ENCODE measurements at places on chromosomes 1 and 21.

GRCh38 chr21:42698733-42699132 lies 45.3 kb downstream of the PDE9A start:
- no peak for DNase-seq

GRCh38 chr21:44593598-44594405 lies 1.5 kb upstream of the KRTAP10-6 start:
- DNase-seq = no peak

GRCh38 chr1:109984190-109984455 lies 442 bp upstream of the AHCYL1 start:
- DNase-seq = no peak

DNA sequence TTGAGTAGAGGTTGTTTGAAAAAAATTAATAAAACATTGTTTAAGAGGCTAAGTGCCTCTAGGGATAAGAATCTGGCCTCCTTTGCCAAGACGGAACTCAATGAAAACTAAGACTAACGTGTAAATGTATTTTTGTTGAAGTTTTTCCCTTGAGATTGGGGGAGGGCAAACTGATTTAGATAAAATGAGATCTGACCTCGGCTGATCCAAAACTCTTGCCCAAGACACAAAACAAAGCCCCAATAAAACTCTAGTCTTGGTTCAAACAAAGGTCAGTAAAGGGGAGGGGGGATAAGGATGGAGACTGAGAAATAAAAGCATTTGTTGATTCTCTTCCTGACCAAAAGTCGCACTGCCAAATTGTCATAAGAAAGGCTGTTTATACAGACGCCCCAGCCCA lies 134.8 kb upstream of the DPT start:
- no peak for DNase-seq

- no peak for DNase-seq
These were observed 2.8 kb upstream of the CDC73 start for GRCh38 chr1:193118803-193119730.

- no peak for DNase-seq
These were observed 537.5 kb downstream of the LTN1 start for GRCh38 chr21:28455253-28455600.

- DNase-seq = no peak
These were observed 60.8 kb upstream of the IVNS1ABP start for GRCh38 chr1:185377831-185378230.

- no peak for DNase-seq
These were observed 16.4 kb downstream of the RUNX1 start for GRCh38 chr21:35032474-35033263.

GRCh38 chr1:147757015-147757990 lies 3.1 kb downstream of the GJA5 start:
- no peak for DNase-seq

DNA sequence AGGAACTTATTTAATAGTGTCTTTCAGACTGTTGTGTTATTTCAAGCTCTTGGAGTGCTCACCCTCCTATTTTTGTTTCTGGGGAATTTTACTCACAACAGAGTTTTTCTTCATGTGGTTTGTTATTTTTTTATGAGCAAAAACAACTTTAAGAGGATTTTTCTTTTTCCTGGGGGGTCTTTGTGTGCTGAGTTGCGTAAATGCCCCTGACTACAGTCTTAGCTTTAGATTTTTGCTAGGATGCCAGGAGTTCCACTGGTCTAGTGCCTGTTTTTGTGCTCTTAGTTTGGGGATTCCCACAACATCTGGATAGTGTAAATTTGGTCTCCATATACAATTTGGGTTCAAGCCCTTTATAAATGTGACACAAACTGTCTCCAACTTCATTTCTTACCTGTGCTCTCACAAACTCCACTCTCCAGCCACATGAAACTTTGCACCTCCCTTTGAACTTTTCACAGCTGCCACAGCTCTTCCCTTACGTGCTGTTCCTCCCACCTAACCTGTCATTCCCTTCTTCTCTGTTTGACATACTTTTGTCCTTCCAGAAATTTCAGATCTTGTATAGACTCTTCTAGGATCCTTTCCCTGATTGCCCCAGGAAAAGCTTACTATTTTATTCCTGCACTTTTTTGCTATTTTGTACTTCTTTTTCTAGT lies 180.2 kb downstream of the CRB1 start:
- no peak for DNase-seq

DNA sequence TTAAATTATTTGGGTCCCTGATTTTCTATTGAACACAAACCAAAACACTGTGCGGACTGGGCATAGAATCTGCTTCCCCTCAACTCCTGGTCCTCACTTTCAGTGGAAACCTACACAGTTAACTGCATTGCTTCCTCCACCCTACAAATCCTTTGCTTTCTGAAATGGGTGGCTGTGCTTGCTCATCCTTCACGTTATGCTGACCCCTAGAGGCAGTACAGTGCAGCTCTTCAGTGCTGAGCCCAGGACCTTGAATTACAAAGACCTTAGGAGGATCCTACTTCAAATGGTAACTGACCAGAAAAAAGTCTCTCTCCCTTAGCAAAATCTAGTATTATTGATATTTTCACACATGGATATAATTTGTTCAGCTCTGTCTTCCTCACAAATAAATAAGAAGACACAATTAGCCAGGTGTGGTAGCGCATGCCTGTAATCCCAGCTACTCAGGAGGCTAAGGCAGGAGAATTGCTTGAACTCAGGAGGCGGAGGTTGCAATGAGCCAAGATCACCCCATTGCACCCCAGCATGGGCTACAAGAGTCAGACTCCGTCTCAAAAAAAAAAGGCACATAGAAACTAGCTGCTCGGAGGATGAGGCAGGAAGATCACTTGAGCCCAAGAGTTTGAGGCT lies 63.4 kb upstream of the L1TD1 start:
- DNase-seq = no peak

GRCh38 chr1:212255705-212256307 lies 29.4 kb upstream of the PPP2R5A start:
- no peak for DNase-seq

DNA sequence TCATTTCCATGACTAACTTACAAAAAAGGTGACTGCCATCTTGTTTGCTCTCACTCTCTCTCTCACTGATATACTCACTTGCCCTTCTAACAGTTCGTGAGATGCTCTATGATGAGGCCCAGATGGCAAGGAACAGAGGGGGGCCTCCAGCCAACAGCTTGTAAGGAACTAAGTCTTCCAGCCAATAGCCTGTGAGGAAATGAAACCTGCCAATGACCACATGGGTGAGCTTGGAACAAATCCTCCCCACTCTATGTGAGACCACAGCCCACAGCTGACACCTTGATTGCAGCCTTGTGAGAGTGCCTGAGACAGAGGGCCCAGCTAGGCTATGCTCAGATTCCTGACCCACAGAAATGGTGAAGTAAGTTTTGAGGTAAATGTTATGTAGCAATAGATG lies 153.7 kb downstream of the HHIPL2 start:
- no peak for DNase-seq

DNA sequence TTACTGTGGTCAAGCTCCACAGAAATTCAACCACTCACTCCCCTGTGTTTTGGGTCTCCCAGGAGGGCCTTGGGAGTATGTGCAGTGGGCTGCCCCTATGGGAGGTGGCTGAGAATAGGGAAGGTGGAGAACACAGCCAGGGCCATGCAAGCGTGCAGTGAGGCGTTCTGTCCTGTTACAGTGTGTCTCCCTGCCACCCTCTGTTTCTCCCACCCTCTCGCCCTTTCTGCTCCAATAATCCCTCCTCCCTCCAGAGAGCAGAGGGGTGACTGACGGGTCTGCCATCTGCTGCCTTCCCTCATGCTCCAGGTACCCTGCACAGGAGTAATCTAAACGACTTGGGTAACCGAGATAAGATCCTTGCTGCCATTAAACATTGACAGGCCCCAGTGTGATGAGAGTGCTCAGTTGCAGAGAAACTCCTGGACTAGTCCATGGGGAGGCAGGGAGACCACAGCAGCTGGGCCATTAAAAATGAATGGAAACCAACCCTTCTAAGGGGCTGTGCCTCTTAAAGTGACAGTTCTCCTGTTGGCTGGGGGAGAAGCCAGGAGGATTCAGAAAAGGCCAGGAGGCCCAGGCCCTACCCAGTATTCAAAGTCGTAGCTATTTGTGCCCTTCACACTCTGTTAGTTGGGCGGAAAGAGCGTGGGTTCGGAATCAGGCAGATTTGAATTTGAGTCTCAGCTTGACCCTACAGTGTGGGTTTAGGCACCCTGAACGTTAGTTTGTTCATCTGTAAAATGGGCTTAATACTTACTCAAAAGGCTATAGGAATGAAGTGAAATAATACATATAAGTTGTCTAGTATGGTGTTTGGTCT lies 22.4 kb upstream of the BTG2 start:
- DNase-seq = no peak

DNA sequence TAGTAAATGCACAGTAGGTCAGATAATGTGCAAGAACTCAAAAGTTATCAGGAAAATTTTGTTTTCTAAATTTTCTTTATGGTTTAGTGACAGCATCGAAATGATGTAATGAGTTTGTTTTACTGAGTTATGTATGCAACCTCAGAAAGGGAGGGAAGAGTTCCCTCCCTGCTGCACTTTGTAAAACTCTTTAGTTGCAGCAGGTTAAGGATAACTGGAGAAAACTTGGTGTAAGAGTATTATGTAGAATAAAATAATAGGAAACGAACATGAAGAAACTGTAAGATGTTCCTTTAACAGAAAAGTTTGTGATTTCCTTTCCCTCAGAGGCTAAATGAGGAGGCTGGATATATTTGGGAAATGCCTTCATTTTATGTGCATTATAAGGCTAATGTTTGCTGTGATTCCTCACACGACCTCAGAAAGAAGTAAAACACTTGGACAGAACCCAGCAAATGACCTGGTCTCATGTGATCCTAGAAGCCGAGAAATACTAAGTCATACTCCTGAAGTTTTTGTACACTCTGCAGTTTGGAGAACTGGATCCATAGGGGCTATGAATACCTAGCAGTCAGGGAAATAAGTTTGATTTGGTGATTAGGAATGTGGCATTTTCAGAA lies 35.4 kb downstream of the ADGRL2 start:
- DNase-seq = no peak

DNA sequence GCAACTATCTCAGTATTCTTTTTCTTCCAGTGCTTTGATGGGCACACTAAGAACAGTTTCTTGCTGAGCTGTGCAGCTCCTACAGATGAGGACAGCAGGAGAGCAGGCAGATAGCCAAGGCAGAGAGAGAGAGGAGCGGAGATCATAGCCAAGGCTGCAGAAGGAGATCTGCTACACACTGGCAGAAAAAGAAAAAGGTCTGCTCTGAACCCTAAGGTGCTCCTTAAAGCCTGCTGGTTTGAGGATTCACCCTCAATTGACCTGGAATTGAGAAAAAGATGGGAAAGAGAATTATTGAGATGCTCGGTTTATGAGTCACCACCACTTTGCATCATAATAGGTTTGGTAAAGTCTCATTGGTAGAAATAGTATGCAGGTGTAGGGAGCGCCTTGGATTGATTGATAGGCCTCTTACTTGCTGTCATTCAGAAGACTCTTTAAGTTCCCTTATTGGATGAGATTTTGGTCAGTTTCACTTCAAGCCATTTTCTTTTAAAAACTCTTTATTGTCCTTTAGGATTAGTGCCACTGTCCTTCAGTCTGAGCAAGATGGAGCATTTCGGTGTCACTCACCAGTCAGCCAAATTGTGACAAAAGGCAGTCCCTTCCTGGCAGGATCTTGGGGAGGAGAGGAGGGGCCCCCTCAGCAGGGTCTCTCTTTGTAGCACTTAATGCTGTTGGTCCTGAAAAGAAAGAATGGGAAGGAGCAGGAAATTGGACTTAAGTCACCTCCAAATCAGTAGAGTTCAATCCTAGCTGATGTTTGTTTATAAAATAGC lies 685.0 kb downstream of the ADGRL2 start:
- no peak for DNase-seq

GRCh38 chr1:167454304-167454893 lies 63.9 kb downstream of the CD247 start:
- no peak for DNase-seq

DNA sequence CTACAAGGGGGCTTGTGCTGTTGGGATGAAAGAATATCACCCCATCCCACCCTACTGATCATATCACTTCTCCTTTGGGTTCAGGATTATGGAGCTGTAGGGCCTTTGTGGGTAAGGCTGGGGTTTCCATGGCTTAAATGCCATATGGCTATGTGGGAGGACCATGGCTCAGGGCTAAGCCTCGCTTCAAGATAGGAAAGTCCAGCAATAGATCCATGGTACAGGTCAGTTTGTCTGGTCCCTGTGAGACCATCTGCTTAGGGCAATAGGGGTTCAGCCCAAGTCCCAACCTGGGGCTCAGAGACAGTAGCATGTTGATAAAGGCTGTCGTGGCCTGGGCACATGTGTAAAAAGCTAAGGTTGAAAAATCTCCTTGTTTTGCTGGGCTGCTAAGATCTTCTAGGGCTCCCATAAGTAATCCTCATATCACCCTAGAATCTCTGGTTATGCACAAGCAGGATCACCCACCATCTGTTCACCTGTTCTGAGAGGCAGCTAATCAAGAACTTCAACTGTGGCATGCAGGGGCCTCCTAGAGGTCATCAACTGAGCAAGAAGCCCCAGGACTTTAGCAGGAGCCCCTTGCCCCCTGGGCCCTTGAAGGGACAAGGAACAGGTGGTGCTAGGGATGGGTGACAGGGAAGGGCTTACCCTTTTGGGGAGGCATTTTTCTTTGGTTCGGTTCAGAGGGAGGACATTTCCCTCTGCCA lies 66.5 kb downstream of the UBE2T start:
- no peak for DNase-seq

GRCh38 chr21:20253261-20253660 lies 744.9 kb upstream of the NCAM2 start:
- no peak for DNase-seq

DNA sequence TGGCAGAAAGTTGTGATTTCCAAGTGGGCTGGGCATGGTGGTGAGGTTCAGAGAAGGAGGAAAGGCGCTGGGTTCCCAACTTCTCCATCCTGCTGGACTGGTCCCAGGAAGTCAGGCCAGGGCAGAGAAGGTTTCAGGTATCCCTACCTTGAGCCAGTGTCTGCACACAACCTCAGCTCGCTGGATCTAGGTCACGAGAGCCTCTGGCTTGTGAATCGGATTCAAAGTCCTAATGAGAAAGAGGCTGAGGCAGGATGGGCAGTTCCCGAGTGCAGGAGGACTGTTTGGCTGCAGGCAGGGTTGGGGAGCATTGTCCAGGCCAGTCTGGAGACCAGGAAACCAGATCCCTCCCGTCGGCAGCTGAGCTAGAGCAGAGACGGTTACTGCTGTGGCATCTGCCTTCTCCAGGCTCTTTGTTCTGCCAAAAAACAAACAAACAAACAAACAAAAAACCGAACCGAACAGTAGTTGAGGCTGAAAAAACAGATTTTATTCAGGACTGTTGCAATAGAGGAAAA lies 19.5 kb upstream of the IGSF21 start:
- no peak for DNase-seq

DNA sequence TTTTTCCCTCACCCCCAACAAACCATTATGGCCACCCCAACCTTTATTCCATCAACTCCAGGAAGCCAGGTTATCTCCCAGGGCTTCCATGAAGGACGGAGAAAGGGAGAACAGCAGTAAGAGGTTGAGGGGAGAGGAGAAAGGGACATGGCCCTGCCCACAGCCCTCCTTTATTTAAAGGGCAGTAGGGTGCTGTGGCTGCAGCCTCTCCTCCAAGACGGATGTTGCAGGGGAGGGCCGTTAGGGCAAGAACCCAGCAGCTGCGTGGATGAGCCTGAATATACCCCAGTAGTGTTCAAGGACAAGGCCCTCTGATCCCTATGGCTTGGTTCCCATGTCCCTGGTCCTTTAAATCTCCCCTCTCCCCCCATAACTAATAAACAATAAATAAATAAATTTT lies 5.9 kb downstream of the RXFP4 start:
- no peak for DNase-seq

- no peak for DNase-seq
These were observed 16.9 kb downstream of the MORN1 start for GRCh38 chr1:2374252-2375155.

GRCh38 chr1:86541859-86542258 lies 5.0 kb upstream of the CLCA4 start:
- DNase-seq = no peak
